Stimulated activated CD8-positive, alpha-beta memory T cell treated with anti-CD3 and anti-CD28 coated beads, Interleukin-4, amount 100 ng/mL, for 48 hours (primary cell): ENCODE measurements at places on chromosomes 11 and 22.

GRCh38 chr11:62676698-62677097 is 2.2 kb downstream of the UBXN1 start:
- DNase-seq: no peak

DNA sequence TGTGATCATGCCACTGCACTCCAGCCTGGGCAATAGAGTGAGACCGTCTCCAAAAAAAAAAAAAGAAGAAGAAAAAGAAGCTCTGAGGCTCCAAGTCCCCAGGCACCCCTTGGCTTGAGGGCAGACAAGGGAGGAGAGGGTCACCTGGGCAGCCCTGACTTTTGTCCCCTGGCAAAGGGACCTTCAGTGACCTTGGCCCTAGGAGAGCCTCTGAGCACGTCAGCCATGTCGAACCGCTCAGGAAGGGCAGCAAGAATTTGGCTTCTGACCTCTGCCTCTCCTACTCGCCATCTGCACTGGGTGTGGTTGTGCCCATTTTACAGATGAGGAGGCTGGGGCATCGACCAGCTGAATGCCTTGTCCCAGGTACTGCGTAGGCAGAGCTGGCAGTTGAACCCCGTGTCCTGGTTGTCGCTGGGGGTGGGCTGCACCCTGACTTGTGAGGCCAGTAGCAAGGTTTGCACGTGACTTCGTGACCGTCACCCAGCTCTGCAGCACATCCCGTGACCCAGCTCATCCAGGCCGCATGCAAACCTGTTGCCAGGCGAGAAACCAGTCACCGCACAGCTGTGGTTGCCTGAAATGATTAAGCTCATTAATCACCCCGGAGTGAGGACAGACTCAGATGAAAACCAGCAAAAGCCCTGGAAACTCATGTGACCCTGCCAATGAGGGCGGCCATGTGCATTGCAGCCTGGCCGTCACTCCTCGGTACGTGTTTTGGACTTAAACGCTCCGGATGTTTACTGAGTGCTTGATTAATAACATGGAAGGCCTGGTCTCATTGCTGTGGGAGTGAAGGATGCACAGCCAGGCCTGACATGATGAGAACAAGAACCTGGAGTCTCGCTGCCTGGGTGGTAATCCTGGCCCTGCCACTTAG is 47.7 kb upstream of the PPP6R3 start:
- peak; percentile 43 for DNase-seq

DNA sequence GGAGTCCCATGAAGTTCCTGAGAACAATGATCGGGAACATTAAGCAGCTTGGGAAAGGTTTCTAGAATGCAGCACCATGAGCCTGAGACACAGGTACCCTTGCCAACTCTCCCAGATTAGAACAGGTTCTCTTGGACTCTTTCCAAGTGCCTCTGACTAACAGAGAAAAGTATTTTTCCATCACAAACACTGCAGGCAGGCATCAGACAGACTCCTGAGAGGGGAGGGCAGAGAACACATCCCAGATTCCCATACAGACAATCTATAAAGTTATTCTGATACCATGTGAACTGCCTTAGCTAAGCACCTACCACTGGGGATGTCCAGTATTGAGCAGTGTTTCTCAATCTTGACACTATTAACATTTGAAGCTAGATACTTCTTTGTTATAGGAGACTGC is 27.3 kb downstream of the SERGEF start:
- DNase-seq: no peak

DNA sequence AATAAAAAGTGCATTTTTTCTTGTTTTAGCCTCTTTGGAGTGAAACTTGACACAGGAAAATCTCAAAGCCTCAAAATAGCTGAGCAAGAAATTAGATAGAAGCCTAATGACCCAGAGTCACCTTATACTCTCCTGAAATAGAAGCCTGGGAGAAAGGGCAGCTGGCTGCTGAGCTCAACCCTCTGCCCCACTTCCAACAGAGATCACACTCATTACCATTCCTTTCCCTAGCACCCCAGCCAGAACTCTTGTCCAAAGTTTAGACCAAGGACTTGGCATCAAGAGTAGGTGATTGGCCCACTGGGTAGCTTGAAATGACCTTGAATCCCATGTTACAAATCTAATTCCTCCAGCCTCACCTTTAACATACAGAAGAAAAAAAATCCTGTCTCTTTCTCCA is 62.7 kb upstream of the AMOTL1 start:
- DNase-seq: no peak

GRCh38 chr11:57585301-57585700 is 12.2 kb upstream of the SERPING1 start:
- no peak for DNase-seq

- peak; percentile 71 for DNase-seq
These were observed 3.3 kb upstream of the BCL9L start for GRCh38 chr11:118928870-118929500.

DNA sequence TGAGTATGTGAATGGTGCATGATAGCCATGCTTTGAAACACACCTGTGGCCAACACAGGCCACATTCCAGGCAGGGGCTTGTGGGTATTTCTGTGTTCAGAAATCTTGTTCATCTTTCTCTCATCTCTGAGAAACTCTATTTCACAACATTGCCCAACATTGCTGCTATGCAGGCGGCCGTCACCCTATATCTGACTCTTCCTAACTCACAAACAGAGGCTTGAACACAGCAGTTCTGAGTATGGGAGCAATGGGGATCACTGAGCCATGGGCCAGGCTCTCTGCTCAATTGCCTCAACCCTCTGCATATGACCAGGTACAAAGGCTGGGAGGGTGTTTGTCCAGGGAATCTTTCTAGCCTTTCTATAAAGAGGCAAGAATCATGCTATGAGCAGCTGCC is 259.9 kb downstream of the BUD13 start:
- no peak for DNase-seq

- no peak for DNase-seq
These were observed 37.1 kb upstream of the SORL1-AS1 start for GRCh38 chr11:121489823-121490222.

DNA sequence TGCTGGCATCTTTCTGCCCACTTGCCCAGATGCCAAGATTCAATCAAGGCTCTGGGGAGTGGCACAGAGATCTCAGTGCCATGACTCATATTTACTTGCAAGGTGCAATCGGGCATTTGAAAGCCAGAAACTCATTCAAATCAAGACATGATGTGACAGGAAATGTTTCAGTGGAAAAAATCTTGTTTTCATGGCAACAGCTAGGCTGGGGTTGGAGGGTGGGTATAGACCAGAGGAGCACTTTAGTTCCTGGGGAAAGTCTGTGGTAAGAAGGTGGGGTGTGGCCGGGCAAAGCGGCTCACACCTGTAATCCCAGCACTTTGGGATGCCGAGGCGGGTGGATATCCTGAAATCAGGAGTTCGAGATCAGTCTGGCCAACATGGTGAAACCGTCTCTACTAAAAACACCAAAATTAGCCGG is 1.2 kb downstream of the MAJIN start:
- peak; percentile 55 for DNase-seq

- DNase-seq: no peak
These were observed 35.1 kb downstream of the TTC17 start for GRCh38 chr11:43393765-43394355.

DNA sequence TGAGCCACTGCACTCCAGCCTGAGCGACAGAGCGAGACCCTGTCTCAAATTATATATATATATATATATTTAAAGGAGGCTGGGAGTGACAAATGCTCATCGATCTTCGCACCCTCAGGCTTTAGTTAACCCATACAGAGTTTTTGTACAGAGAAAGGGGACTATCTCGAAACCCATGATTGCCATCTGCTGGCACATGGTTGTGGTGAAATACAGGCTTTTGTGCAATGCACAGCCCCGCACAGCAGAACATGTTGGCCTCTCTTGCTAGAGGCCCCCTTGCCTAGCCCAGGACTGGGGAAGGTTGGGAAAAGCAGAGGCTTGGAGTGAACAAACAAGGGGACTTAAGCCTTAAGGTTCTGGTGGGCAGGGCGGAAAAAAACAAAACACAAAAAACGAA is 3.6 kb downstream of the MYBPC3 start:
- no peak for DNase-seq

DNA sequence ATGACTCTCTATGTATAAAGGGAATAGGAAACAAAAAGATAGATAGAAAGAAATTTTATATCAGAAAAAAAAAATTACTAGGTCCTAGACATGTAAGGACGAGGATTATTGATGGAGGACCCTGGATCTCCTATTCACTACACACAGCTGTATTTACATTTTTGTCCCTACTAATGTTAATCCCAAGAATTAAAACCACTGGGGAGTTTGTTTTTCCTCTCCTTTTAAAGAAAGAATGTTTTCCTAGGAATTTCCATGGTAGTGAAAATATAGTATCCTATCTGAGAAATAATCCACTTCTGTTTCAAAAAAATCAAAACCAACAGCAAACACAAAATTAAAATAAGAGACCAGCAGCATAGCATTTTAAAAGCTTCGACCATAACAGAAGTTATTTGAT is 41.1 kb downstream of the PDGFD start:
- no peak for DNase-seq

GRCh38 chr11:9512370-9513019 is 51.7 kb downstream of the ZNF143 start:
- no peak for DNase-seq

DNA sequence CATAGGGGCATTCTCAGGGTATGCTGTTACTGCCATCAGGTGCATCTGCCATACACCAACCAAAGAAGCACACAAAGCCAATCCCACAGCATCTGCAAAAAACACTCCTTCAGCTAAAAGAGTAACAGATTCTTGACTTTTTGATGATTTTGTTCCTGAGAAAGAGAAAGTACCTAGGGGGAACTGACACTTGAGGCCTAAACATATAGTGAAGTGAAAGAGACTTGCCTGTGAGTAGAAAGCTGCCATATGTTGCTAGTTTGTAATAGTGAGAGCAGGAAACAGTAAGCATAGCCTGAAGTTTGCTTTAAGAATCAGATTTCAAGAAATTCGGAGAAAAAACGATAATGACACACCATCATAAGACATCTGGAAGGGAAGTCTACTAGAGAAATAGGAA is 97.9 kb upstream of the CTSC start:
- DNase-seq: no peak

- no peak for DNase-seq
These were observed 132.6 kb downstream of the WNT11 start for GRCh38 chr11:76073724-76074123.

- DNase-seq: no peak
These were observed 84.6 kb upstream of the ANO3 start for GRCh38 chr11:26247340-26247739.

- no peak for DNase-seq
These were observed 10.9 kb downstream of the MTMR2 start for GRCh38 chr11:95912902-95913560.

- DNase-seq: peak; percentile 50
These were observed at the start of gene CCND1 for GRCh38 chr11:69640995-69641581. Gene CCND1, plus strand, starts transcription at chr11:69641156. Its CDS starts 158 bp downstream, at chr11:69641314.

- no peak for DNase-seq
These were observed 85.7 kb upstream of the LIN7C start for GRCh38 chr11:27592098-27592780.

- DNase-seq: no peak
These were observed 18.3 kb upstream of the TCF20 start for GRCh38 chr22:42288791-42289190.

GRCh38 chr22:25497181-25497641 is 67.3 kb upstream of the GRK3 start:
- no peak for DNase-seq

DNA sequence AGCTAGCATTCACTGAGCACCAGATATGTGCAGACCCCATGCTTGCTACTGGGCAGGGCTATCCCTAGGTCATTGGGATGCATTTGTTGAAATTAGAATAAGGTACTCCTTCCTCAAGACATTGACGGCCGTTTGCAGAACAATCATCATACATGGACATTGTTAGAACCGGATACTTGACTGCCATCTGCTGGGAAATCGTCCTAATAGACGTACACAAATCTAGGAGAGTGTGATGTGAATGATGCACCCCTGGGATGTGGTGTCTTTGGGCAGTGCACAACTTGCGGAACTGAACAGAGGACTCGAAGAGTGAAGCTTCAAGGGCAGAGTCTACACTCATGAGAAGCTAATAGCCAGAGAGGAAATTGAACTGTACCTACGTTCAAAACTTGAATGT is 35.9 kb downstream of the MYO18B start:
- no peak for DNase-seq

DNA sequence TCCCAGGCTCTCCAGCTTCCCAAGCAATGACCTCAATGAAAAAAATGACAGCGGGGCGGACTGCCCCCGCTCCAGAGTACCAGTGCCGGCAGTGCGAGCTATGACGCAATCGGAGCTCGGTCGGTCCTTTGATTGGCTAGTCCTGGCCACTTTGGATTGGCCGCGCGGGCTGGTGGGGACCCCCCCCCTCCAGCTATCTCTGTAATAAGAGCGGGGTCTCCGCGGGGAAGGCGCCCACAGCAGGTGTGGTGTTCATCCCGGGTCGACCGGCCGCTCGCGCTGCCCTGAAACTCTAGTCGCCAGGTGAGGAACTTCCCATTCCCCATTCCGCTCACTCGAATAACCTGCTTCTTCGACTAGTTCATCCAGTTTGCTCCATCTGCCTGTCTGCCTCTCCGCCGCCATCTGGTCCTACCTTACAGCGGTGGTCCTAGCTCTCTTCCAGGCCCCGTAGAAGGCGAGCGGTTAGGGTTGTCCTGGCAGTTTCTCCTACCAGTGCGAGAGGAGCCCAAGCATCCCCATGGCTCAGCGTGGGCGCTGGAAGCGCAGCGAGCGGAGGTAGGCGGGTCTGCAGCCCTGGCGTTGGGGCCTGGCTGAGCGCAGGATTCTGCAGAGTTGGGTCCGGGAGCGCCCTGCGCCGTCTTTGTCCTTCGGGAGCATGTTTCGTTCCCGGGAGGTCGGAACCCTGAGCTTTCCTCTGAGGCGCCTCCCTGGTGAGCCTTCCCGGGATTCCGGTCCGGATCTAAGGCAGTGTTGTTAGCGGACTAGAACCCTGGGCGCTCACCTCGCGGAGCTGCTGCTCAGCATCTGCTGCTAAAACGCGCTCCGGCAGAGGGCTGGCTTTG is at the start of gene CALCB:
Gene CALCB, plus strand, starts transcription at position 233 of the 845 bp plus-strand sequence. CDS start 1,126 bp downstream, outside the sequence.
- DNase-seq: peak; percentile 56

GRCh38 chr11:112292785-112293407 is 32.2 kb upstream of the PLET1 start:
- DNase-seq: no peak

GRCh38 chr11:17019232-17019631 is 5.0 kb upstream of the PLEKHA7 start:
- no peak for DNase-seq

GRCh38 chr11:112658431-112658878 is 302.8 kb upstream of the NCAM1 start:
- no peak for DNase-seq

DNA sequence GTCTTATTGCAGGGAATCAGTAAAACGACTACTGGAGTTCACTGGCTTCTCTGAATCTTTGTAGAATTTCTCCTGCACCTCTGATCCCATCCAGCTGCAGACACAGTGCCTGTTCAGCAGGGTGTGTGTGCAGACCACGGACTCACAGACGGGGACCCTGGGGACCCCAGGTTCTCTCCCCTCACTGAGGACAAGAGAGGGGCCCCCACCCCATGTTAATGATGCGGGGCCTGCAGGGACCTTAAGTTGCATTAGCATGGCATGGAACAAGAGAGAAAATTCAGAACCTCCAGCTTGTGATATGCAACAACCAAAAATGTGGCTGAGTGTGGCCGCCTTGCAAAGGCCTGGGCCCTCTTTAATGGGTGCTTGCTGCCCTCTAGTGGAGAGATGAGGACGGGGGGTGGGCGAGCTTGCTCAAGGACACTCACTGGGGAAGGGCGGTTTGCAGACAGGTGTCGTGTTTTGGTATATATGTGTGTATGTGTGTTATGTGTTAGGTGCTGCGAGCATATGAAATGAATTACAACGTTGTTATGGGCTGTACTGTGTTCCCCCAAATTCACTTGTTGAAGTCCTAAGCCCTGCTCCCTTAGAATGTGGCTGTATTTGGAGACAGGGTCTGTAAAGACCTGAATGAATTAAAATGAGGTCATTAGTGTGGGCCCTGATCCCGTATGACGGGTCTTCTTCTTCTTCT is 84.4 kb upstream of the SEPTIN5 start:
- DNase-seq: peak; percentile 93

GRCh38 chr11:11243590-11244469 is 109.2 kb downstream of the CSNK2A3 start:
- DNase-seq: peak; percentile 46
